Neural cell (in vitro differentiated cells): ENCODE measurements at places on chromosomes 13 and 19. TPM values are rescaled to one million over a fixed set of nuclear protein-coding genes. Genes with fewer than 3 reads are reported as not detected.

ZNF625 gene
- 11.2 and 11.6 TPM in 2 replicates for polyA plus RNA-seq

SRRM5 gene
- not detected in 2 replicates for polyA plus RNA-seq

KCNN1 gene
- 9.9 and 13.8 TPM in 2 replicates for polyA plus RNA-seq

CLEC11A gene
- 18.4 and 19.5 TPM in 2 replicates for polyA plus RNA-seq

ZNF497 gene
- polyA plus RNA-seq, result 13.7 and 18.4 TPM in 2 replicates

ARRDC2 gene
- 0.10 and 3.6 TPM in 2 replicates for polyA plus RNA-seq

ACER1 gene
- 0.62 TPM in 1 of 2 replicates, not detected in the other for polyA plus RNA-seq

NTN5 gene
- polyA plus RNA-seq, result 1.0 TPM in 1 of 2 replicates, not detected in the other

ATP4B gene
- polyA plus RNA-seq, result 0.52 TPM in 1 of 2 replicates, not detected in the other

KLF2 gene
- polyA plus RNA-seq, result 0.15 and 0.32 TPM in 2 replicates

ERICH4 gene
- not detected in 2 replicates for polyA plus RNA-seq

KCNRG gene
- polyA plus RNA-seq, result 3.3 and 6.7 TPM in 2 replicates

EBI3 gene
- not detected in 2 replicates for polyA plus RNA-seq

KLK14 gene
- polyA plus RNA-seq, result not detected in 2 replicates

RAP2A gene
- polyA plus RNA-seq, result 54.8 and 55.3 TPM in 2 replicates

DPF1 gene
- 118 and 132 TPM in 2 replicates for polyA plus RNA-seq

IRGC gene
- polyA plus RNA-seq, result 0.51 TPM in 1 of 2 replicates, not detected in the other

CYP4F2 gene
- polyA plus RNA-seq, result 0.36 TPM in 1 of 2 replicates, not detected in the other

CNMD gene
- polyA plus RNA-seq, result 2.2 TPM in 1 of 2 replicates, not detected in the other

ATCAY gene
- 73.8 and 85.0 TPM in 2 replicates for polyA plus RNA-seq

SBK3 gene
- polyA plus RNA-seq, result not detected in 2 replicates

DNAJC15 gene
- polyA plus RNA-seq, result 0.40 and 0.84 TPM in 2 replicates

ERFL gene
- 0.31 and 0.52 TPM in 2 replicates for polyA plus RNA-seq

RFPL4AL1 gene
- polyA plus RNA-seq, result not detected in 2 replicates

EPSTI1 gene
- not detected in 2 replicates for polyA plus RNA-seq

ADGRE1 gene
- not detected in 2 replicates for polyA plus RNA-seq

LRRC25 gene
- not detected in 2 replicates for polyA plus RNA-seq

ZNF528 gene
- polyA plus RNA-seq, result 44.3 and 51.7 TPM in 2 replicates

ENOX1 gene
- polyA plus RNA-seq, result 42.6 and 43.7 TPM in 2 replicates

PDCD5 gene
- 183 and 189 TPM in 2 replicates for polyA plus RNA-seq
